Muscle of back (tissue), 13 donors: ENCODE measurements at places on chromosomes 3 and 15.

GRCh38 chr15:49857496-49858475 lies 236.9 kb downstream of the DTWD1 start:
- peak; percentile 70 for DNase-seq

DNA sequence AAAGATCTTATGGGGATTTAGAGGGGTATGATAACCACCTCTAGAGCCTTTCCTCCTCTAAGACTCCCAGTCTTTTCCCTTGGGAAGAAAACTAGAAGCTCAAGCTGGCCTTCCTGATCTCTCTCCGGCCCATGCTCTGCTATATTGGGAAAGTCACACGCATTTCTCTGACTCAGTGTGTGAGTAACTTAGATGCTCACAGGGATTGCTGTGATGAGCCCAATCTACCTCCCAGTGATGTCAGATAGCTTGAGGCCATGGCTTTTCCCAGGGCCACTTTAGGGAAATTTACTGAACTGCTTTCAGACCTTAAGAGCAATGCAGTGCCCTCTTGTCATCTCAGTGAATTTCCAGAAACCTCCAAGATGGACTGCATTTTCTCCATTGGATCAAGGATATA lies 8.6 kb upstream of the ST8SIA2 start:
- no peak for DNase-seq

GRCh38 chr3:18405141-18405540 lies 20.0 kb downstream of the SATB1 start:
- DNase-seq: no peak

- DNase-seq: no peak
These were observed 3.7 kb downstream of the IFRD2 start for GRCh38 chr3:50288387-50289007.

- DNase-seq: no peak
These were observed 197.4 kb downstream of the KLHL25 start for GRCh38 chr15:85597155-85597815.

- peak; percentile 94 for DNase-seq
These were observed at the start of gene CAMK1 for GRCh38 chr3:9769426-9770275. Gene CAMK1 (minus strand): TSS chr3:9769947. CDS start chr3:9767749, 2,198 bp downstream.

DNA sequence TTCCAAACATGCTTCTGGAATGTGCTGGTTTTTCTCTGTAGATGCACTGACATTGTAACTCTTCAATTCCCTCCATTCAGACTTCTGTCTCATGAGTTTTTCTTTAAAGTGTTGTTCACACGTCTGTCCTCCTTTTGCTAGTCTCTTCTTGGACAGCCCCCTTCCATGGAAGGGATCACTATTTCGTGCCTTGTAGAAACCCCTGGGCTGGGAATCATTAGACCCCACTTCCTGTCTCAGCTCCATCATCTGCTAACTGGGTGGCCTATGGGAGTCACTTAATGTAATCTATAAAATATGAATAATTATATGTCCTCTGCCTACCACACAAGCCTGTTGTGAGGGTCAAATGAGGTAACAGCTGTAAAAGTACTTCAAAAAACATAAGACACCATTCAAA lies 110.6 kb downstream of the THSD4 start:
- no peak for DNase-seq

DNA sequence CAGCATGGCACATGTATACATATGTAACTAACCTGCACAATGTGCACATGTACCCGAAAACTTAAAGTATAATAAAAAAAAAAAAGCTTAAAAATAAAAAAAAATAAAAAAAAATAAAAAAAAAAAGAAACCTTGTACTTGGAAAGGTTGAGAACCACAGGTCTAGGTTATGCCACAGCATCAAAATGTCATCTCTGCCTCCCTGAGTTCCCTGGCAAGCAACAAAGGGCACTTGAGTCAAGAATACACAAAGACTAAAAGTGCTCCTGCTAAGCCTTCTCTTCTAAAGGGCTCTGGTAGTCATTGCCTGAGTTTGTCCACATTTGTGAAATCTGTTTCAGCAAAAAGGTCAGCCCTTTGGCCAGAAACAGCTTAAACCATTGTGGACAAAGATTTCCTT lies 395.8 kb upstream of the CCDC54 start:
- no peak for DNase-seq

DNA sequence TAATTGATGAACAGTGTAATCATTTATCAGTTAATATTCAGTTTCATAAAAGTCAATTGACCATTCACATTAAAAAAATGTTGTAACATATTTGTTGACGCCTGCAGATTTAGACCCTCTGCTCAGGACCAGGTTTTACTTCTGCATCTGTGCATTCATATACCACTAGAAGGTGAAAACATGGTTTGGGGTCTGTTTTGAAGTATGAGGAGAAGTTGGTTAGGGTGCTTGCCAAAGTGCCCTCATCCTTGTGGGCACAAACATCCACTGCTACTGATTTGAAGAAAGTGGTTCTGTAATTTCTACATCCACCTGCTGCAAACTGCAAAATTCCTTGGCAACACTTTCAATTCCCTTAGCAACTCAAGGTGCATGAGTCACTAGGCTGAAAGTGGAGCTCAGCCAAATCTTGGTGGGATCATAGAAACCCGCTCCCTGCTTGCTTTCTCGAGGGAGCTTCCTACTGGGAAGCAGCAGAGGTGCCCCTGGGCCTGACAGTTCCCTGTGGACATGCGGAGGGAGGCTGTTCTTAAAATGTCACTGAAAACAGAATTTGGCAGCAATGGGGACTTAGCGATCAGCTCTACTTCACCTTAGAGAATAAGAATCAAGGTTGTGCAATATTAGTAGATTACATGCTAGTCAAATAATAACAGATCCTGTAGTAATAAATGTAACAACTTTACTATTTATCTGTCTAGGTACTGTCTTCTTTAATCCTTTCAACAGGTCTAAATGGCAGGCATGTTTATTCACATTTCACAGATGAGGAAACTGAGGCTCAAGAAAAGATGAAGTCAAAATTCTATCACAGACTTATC lies 301.0 kb upstream of the TBL1XR1 start:
- no peak for DNase-seq

DNA sequence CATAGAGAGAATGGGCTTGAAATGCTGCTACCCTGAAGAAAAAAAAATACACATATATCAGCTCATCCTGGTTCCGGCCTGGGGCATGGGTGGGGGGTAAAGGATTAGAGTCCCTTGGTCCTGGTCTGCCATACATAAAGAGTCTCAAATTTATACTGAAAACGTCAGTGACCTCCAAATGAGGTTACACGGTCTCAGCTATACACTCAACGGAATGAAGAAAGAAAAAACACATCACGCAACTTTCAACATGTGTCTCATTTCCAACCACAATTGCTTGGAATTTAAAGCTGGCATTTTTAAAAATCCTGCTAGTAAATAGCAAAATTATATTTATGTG lies 612.8 kb downstream of the MCTP2 start:
- DNase-seq: no peak

- DNase-seq: no peak
These were observed 160.1 kb upstream of the ATP10A start for GRCh38 chr15:26023231-26023630.

GRCh38 chr15:92040350-92040749 lies 186.8 kb downstream of the SLCO3A1 start:
- no peak for DNase-seq

DNA sequence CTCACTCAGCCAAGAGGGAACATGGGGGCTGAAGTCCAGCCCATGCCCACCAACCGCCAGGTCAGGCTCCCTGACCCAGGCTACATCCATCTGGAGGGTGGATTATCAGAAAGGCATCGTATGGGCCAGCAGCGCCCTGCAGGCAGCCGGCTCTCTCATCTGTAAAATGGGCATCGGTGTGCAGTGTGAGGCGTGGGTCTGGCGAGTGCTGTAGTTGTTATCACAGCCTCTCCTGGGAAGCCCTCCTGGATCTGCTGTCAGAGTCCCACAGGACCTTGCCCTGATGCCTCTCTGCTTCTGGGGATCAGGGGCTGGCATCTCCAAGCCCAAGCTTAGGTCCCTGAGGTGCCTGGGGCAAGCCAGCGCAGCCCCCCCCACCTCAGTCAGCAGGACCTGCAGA lies 27.4 kb downstream of the CFAP100 start:
- no peak for DNase-seq

DNA sequence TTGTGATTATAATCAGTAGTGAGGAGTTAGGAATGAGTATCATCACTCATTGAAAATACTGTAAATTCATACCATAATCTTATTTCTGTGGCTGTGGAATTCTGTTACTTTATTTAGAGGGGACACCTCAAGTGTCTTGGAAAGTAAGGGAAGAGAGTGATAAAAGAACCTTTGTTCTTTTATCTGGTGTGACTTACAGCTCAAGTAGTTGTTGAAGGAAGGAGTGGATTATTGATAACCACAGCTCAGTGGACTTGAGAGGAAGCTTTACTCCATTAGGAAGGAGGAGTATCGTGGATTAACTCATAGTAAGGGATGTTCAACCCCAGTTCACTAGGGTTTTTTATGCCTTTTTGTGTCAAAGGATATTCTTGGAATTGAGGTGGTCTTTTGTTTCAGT lies 32.2 kb upstream of the FAH start:
- DNase-seq: no peak

DNA sequence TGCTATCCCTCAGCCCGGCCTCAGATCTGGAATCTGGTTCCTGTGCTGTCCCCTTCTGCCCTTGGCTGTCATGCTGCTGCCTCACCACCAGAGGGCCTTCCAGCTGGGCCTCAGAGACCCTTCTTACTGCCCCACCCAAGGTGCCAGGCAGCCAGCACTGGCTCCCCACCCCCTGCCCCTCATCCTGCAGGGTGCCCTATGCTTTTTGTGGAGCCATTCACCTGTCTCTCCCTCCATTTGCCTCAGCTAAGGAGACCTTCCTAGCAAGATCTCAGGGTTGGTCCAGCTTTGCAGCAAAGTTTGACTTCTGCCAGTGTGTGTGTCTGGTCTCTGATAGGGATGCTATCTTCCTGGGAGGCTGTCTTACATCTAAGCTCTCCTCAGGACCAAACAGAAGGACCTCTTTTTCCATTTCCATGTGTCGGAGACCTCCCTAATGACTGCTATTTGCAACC lies 1.9 kb upstream of the VWA5B2 start:
- DNase-seq: no peak

GRCh38 chr3:107384907-107385306 lies 7.7 kb downstream of the CCDC54 start:
- DNase-seq: no peak

- DNase-seq: no peak
These were observed 29.4 kb upstream of the AP4E1 start for GRCh38 chr15:50879016-50879617.

DNA sequence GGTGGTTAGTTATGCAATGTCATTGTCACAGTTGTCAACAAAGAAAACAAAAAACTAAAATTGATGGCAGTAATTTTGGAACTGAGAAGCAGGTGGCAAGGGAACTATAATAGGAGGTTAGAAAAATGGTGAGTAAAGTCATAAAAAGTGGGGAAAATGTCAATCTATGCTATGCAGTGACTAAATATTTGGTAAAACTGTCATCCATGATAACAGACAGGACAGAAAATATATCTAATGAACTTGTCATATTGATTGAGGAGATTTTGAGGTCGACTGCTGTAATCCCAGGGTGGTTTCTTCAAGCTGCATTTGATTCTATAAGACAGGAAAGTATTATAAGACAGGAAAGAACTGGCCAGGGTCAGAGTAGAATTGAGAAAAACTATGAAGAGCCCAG lies 998.4 kb downstream of the IGSF11 start:
- no peak for DNase-seq

DNA sequence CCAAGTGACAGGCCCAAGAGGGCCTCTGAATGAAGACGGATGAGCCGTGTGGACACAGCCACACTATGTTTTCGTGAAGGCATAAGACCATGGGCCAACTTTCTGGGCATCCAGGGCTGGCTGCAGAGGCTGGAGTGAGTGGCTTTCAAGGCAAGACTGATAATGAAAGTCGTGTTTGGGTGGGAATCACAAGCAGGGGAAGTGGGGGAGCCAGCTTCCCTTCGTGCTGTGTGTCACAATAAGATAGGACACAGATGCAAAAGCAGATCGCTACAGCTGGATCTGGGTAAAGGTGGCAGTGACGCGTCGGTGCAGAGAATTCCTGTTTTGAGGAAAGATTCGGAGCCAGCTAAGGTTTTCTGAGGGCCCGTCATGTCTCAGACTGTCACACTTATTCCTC lies 309.8 kb upstream of the CTDSPL start:
- DNase-seq: no peak

- no peak for DNase-seq
These were observed 21.6 kb downstream of the SAMMSON start for GRCh38 chr3:70020906-70021660.

GRCh38 chr3:168272343-168272985 lies 176.7 kb upstream of the GOLIM4 start:
- no peak for DNase-seq

DNA sequence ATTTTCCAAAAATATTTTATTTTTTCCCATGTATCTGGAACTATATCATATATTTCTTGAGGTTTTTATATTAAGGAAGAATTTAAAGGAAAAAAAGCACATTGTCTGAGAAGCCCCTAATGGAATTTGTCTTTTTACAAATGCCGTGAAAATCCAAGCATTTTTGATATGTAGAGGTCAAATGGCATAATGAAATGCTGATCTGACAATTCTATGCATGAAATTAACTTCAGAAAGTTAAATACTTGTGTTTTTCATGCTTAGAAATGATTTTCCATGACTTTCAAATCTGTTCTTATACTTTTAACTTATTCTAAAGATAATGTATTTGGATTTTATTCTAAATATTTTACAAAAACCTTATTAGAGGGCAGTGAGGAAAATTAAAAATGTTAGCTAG lies 119.2 kb downstream of the NR1I2 start:
- no peak for DNase-seq

DNA sequence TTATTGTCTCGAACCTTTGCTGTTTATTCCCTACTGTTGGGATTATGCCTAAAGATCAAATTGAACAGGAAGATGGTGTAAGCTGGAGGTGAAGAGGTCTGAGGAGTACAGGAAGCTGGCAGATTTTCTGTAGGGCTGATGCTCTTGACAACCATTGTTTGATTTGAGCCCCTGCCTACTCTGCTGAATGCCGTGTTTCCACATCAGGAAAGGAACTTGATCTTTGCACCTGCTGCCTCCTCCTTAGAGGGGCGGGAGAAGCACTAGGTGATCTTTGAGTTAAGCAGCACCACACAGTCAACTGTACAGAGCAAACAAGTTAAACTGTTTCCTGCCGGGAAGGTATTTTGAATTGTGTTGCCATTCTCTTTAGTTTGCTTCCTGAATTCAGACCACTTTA lies 364.6 kb upstream of the EPHA6 start:
- DNase-seq: no peak

DNA sequence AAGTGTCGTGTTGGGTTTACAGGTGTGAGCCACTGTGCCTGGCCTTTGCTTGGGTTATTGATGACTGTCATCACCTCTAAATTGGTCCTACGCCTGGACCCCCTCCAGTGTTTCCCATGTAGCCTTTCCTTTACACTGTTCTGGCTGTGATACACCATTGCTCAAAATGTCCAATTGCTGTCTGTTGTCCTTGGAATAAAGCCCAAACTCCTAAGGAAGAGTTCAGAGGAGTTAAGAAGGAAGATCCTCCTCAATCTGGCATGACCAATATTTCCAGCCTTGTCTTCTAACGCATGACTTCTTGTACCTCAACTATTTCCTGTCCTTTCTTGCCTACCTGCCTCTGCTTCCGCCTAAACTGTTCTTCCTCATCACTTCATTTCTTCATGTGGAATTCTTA lies 113.1 kb downstream of the POLR2M start:
- DNase-seq: no peak

- no peak for DNase-seq
These were observed 47.4 kb downstream of the CBLB start for GRCh38 chr3:105821433-105821832.

GRCh38 chr3:30672959-30673358 lies 66.6 kb downstream of the TGFBR2 start:
- DNase-seq: peak; percentile 87

- DNase-seq: peak; percentile 84
These were observed at the start of gene ALDH1A3 for GRCh38 chr15:100879464-100880138. Gene ALDH1A3 (plus strand): TSS chr15:100879831. CDS start chr15:100879908, 77 bp downstream.

- DNase-seq: no peak
These were observed 102.0 kb downstream of the FAM43A start for GRCh38 chr3:194787650-194788049.
